GF-D8 (cell line): ENCODE measurements at places on chromosomes 7 and 10.
A peak's percentile ranks its signal among the peaks of the same experiment; 100 is the strongest.

DNA sequence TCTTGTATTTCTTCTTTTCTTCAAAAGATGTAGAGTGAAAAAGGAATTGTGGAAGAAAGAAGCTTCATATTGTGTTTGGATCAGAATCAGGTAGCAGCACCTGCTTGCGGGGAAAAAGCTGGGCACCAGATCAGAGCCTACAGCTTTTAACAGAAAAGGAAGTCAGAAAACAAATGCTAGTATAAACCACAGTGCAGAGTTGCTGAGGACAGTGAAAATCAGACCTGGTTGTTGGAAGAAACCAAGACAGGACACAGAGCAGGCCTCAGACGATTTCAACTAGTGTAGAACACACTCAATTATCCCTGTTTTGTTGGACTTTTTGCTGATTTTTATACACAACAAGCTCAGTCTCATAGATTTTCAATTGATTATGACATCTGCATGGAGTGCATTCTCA lies 221.4 kb downstream of the PTN start:
- DNase-seq, result no peak

DNA sequence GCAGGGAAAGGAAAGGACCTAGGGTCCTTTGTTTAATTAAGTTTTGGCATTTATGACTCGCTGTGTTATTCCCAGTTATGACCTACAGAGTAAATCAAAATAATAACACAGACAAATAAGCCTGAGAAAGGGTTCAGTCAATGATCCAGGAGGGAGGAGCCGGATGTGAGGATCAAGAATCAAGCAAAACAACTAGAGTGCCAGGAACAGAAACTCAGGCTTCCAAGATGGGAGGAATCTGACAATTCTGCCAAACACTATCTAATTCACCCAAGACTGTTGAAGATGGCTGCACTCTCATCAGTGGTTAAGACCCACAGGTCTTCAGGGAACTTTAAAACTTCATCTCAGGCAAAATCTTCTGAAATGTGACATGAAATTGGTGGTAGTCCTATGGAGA lies 50.3 kb upstream of the PIP4K2A start:
- no peak for DNase-seq

- DNase-seq, result peak; percentile 29
These were observed 66.8 kb upstream of the COL13A1 start for GRCh38 chr10:69734797-69735468.

DNA sequence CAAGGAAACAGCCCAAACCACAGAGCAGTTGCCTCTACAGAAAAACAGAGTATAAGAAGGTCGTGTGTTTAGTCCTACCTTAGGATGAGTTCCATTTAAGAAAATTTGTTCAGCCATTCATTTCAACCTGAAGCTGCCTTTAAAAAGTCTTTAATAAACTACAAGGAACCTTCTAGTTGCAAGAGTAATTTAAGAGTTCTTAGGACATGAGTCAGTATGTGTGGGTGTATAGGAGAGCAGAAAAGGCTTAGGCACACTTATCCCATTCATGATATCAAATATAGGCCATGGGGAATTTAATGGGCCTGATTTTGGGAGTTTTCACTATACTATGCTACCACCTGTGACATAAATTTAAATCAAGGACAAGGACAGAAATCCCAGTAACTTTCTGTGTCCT lies 496.8 kb downstream of the TFEC start:
- DNase-seq, result no peak

DNA sequence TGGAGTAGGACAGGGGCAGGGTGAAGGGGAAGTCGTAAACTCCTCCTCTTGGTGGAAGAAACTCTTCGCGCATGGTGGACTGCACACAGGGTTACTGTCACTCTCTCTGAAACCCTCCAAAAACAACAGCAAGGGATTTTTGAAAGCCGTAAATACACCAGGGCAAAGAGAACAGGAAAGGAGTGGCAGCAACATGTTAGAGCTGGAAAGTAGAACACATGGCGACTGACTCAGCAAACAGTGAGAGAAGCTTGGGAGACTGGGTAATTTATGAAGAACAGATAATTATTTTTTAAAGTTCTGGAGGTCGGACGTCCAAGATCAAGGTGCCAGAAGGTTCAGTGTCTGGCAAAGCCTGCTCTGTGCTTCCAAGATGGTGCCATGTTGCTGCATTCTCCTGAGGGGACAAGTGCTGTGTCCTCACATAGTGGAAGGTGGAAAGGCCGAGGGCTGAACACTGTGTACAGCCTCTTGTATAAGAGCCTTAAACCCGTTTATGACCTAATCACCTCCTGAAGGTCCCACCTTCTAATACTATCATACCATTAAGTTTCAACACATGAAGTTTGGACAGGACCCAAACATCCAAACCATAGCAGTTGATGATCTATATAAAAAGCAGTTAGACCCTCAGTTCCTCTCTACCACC lies 22.5 kb upstream of the C10orf53 start:
- DNase-seq, result no peak

- no peak for DNase-seq
These were observed 573.0 kb upstream of the IGFBP3 start for GRCh38 chr7:46494028-46494427.

DNA sequence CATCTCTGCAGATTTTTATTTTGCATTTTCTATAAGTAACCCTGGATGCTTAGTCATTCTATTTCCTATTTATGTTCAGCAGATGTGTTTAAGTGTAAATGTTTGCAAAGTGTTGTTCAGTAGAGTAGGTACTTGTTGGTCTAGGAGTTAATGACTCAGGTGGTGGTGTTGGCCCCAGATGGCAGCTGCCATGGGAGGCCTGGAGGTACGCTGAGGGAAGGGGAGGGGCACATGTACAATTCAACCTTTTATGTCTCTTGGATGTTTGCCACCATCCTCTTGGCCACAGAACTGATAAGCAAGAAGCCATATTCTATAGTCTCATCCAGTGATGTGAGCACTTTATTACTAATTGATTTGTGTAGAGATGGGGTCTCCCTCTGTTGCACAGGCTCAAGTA lies 68.1 kb upstream of the SLC39A12 start:
- DNase-seq, result no peak

GRCh38 chr10:74079936-74080590 lies 70.6 kb downstream of the AP3M1 start:
- DNase-seq, result no peak

- no peak for DNase-seq
These were observed 11.3 kb downstream of the MTG1 start for GRCh38 chr10:133405272-133405671.

DNA sequence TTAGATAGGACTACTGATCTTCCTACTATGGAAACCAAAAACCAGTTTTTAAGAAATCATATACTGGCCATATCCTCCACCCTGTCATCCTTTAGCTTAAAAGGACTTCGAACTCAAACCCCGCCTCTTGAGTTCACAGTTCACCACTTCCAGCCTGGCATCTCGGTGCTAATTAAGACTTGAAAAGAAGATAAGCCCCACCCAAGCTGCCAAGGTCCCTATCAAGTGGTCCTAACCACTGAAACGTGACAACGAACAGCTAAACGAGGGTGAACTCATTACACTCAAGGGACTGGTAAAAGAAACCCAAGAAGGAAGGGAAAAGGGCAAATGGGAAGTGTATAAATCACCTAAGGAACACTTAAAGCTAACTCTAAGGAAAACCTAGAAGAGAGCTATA lies 16.1 kb downstream of the COL17A1 start:
- DNase-seq, result no peak

- no peak for DNase-seq
These were observed 48.3 kb downstream of the PROSER2 start for GRCh38 chr10:11871466-11871865.

DNA sequence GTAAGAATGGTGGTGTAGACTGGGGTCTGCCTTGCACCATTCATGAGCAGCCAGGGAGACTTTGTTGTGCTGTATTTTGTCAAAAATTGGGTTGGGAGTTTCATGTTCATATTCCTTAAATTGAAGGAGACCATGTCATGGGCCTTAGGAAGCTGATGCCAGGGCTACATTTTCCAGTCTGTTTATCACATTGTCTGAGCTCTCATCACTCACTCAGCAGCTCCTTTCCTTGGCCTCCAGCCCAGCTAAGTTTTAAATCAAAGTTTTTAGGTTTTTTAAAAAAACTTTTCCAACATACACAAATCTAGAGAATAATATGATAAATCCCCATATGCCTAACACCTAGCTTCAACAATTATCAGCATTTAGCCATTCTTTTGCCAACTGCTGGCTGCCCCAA lies 12.6 kb upstream of the FAM13C start:
- DNase-seq, result no peak

DNA sequence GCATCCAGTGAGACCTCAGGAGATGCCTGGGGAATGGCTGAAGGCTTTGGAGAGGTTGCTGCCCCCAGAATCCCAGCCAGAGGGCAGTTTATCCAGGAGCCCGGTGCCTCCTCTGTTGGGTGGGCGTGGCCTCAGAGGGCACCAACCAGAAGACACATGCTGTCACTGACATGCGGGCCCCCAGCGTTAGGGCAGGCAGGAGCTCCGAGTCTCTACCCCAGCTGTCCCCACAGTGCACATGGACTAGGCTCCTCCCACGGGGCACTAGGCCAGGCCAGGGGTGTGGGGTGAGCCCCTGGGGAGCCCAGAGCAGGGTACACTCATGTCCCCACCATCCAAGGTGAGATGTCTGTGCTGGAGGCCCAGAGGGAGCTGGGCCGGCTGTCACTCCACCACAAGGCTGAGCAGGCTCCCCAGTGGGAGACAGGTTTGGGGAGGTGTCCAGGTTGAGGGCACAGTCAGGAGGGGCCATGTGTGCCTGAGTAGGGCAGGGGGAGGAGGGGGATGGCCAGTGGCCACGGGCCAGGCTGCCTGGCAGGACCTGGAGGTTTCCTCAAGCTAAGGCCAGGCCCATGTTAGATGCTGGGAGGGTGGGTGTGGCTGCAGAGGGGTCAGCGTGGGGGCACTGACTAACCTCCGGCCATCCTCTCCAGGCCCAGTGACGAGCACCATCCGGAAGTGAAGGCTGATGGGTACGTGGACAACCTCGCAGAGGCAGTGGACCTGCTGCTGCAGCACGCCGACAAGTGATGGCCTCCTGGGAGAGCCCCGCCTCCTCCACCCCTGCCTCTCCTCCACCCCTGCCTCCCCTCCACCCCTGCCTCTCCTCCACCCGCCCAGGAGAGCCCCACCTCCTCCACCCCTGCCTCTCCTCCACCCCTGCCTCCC lies 131.3 kb downstream of the FAM53B start:
- no peak for DNase-seq

GRCh38 chr7:130371046-130371445 lies 9.2 kb upstream of the CPA1 start:
- no peak for DNase-seq

GRCh38 chr7:31059551-31059950 lies 7.4 kb downstream of the ADCYAP1R1 start:
- DNase-seq, result no peak

DNA sequence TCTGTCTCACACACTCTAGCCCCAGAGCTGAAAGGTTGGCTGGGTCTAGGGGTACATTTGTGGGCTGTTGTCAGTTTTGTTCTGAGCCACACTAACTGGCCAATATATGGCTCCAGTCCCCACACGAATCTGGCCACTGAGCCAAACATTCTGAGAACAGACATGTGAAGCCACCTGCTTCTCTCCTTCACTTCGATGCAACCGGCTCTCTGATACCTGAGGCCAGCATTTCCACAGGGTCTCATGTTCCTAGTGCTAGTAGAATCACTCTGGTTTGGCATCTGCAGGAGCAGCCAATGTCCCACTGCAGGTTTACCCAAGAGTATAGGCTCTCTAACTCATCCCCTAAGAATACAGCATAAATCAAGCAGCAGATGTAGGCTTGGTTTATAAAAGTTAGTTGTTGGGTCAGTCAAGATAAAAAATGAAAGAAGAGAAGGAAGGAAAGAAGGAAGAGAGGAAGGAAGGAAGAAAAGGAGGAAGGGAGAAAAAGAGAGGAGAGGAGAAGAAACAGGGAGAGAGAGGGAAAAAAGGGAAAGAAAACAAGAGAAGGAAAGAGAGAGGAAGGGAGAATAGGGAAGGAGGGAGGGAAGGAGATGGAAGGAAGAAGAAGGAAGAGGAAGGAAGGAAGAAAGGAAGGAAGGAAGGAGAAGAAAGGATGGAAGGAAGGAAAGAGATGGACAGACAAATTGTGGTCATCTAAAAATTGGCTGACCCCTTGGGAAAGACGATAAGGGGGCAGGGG lies 75.1 kb downstream of the STRA8 start:
- no peak for DNase-seq

GRCh38 chr10:100909501-100910263 lies 3.1 kb upstream of the SLF2 start:
- DNase-seq, result no peak

DNA sequence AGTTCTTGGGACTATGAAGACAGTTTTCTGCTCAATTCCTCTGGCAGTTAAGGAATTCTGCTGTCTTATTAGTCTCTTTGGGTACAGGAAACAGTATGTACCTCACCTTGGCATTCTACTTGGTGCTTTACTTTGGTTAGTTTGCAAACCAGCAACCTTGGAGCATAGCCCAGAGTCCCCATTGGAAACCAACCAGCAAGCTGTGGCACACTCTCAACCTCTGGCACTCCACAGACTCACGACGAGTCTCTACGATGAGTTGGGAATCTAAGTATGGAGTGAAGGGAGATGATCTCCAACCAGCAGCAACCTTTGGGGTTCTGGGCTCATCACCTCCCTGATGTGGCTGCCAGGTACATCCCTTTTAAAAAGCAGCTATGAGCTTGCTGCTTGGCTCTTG lies 43.8 kb downstream of the TPK1 start:
- DNase-seq, result no peak

GRCh38 chr7:84277628-84278224 lies 83.1 kb upstream of the SEMA3A start:
- no peak for DNase-seq

GRCh38 chr7:51059504-51060142 lies 257.0 kb downstream of the COBL start:
- no peak for DNase-seq

GRCh38 chr7:44148166-44148565 lies 7.0 kb upstream of the MYL7 start:
- DNase-seq, result no peak

DNA sequence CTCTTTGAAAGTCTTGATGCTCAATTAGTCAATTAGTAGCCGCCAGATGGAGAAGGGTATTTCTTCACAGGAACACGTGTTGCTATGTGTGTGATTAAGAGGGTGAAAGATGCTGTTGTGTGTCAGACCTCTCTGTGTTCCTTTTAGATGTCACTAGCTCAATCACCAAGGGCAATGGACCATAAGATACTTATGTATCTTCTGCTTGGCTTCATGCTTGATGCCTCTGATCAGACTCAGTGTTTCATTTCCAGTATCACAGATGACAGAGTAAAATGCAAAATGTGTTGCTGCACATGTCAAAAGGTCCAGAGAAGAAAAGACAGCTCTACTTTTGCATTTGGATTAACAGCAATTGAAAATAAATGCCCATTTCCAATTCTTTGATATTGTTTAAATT lies 865.9 kb downstream of the CNTNAP2 start:
- no peak for DNase-seq

DNA sequence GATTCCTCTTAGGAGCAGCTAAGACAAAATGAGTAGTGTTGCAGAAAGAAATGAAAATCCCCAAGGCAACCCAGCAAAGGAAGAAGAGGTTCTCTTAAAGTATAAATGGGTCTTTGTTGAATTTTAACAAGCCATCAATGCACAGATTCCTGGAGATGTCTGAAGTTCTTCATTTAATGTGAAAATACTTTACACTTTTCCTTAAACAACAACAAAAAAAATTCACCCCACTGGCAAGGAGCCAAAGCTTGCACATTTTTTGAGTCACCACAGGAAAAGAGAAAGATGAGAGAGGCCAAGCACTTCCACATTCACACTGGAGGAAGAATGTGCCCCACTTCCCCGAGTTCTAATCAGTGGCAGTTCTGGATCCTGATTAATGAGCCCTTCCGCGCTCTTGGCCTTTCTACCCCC lies 286.4 kb upstream of the MEOX2 start:
- no peak for DNase-seq

GRCh38 chr7:118844748-118845147 lies 620.2 kb downstream of the ANKRD7 start:
- DNase-seq, result no peak

GRCh38 chr10:132722394-132723329 lies 63.3 kb downstream of the NKX6-2 start:
- no peak for DNase-seq
